ENCODE measurements at places on chromosomes 2 and 18.

- DNase-seq, result no peak
These were observed 219.3 kb downstream of the TTC32 start for GRCh38 chr2:19682493-19682892.

GRCh38 chr2:105776560-105776928, 31.8 kb downstream of the NCK2 start:
- no peak for DNase-seq

DNA sequence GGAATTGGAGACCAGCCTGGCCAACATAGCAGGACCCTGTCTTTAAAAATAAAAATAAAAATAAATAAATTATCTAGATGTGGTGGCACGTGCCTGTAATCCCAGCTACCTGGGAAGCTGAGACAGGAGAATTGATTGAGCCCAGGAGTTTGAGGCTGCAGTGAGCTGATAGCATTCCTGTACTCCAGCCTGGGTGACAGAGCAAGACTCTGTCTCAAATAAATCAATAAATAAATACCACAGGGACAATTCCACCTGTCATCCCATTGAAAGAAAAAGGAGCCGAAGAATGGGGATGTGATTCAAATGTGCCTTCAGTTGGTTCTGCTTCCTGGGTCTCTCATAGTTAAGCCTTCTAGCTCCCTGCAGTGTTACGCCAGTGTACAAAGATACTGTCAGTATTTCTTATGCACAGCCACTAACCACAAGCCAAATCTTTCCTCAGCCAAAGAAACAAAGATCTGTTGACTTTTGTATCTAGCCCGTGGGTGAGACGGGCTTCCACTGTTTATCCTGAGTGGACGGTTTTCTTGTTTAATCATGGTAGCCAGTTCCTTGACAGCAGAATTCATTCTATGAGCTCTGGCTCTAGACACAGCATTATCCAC, 12.6 kb downstream of the LGALSL start:
- no peak for DNase-seq

DNA sequence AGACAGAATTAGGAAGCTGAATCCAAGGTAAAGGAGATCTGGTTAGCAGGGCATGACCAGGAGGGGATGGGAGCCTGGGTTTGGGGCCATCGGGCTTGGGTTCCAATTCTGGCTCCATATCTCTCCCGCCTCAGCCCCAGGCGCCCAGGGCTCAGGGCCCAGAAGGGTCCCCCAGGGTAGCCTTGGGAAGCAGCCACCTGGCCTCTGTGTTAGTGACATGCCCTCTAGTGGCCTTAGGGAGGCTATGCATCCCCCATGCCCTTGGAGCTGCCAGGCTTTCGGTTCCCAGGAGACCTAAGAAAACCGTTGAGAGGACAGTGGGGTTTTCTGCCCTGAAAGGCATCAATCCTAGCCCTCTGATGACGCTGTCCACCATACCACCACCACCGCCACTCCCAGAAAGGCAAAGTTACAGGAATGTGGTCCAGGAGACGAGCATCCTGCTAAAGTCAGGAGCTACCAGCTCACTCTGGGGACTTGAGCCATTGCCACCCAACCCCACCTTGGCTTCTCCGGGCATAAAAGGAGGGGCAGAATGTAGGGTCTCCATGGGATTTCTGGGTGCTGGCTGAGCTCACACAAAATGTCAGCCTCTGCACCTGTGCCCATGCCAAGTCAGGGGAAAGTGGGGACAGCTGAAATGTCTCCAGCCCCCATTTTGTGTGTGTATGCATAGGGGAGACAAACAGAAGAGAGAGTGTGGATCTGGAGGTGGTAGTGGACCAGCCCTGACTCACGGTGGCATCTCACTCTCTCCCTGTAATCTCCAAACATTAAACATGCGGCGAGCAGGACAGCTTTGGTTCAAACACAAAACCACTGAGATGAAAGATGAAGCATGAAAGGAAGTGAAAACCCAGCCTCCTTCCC, 56.5 kb downstream of the EMX1 start:
- peak; percentile 89 for DNase-seq

DNA sequence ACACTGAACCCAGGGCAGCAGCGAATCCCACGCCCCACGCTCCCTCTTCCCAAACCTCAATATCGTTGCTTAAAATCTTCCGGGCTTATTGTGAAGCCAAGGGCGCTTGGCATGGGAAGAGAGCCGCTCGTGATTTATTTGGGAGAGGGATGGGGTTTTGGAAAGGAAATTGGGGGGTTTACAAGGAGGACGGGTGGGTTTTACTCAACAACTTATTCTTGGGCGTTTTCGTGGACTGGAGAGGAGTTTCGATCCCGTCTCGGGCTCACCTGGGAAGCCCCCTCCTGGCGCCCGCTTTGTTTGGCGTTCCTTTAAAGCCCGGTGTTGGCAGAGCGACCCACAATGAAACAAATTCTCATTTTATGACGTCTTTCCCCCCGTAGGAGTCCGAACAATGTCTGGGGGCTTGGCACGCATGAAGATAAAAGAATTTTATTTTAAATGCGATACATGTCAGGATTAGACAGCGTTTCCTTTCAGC, 135.3 kb downstream of the INSIG2 start:
- DNase-seq, result peak; percentile 36

- DNase-seq, result no peak
These were observed 348.8 kb downstream of the METTL4 start for GRCh38 chr18:2222270-2223185.

GRCh38 chr2:205175831-205176230, 506.5 kb upstream of the NRP2 start:
- DNase-seq, result no peak

DNA sequence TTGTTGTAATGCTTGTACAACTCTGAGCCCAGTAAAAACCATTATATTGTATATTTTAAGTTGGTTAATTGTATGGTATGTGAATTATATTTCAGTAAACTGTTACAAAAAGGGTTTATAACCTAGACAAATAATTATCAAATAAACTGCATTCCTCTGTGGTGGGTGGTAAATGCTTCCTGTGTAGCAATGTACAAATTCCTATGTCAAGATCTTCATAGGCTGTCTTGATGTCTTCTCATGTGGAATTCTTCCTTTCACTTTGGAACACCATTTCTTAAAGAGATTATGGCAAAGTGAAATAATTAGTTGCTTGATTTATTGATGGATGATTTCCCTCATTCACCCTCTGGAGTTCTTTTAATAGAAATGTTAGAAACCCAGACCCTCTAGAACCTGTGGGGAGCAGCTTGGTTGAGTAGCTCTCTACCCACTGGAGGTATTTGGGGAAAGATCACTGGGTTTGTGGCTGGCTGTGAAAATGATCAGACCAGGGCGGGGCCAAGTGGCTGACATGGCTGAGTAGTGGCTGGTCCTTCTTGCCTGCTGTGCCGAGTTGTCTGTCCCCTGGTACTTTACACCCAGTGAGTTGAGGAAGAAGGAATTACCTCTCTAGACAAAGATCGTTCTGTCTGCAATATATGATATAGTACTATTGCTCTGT, 22.4 kb upstream of the MGAT5 start:
- DNase-seq, result no peak

GRCh38 chr2:134539981-134540380, 178.8 kb downstream of the TMEM163 start:
- no peak for DNase-seq

DNA sequence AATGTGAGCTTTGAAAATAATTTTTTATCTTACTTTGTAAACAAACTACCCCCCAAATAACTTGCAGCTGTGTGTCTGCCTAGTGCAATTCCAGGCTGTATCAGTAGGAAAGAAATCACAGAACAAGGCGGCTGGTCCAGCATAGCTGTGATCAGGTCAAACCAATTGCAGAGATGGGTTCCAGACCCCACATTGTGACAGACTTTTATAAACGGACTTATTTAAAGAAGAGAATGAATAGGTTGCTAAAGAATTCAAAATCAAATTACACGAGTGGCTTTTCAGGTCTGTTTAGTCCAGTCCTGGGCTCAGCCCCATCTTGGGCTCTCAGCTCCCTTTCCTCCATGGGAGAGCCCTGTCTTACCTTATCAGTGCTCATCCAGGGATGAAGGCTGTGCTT, 11.1 kb downstream of the BMP10 start:
- peak; percentile 21 for DNase-seq

GRCh38 chr18:45116116-45116515, 435.4 kb downstream of the SETBP1 start:
- no peak for DNase-seq

DNA sequence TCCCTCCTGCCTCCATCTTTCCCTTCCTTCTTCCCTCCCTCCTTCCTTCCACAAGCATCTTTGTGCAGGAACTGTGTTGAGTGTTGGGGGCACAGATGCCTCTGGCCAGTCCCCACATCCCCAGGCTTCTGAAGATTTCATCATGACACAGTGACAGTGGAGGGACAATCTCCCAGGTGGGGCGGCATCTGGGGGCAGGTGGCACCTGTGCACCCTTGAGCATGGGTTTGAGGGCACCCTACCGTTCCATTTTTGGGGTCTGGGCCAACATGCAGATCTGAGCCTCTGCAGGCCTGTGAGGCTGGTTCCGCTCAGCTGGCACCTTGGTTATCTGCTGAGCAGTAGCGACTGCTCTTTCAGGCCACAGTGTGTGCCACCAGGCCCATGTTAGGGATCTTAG, 57.6 kb downstream of the LONRF2 start:
- DNase-seq, result no peak

- no peak for DNase-seq
These were observed 73.0 kb upstream of the YWHAQ start for GRCh38 chr2:9703701-9704221.

GRCh38 chr2:69514819-69515218, 77.6 kb upstream of the NFU1 start:
- DNase-seq, result no peak

- no peak for DNase-seq
These were observed 614.9 kb downstream of the LRP1B start for GRCh38 chr2:141515931-141516330.

DNA sequence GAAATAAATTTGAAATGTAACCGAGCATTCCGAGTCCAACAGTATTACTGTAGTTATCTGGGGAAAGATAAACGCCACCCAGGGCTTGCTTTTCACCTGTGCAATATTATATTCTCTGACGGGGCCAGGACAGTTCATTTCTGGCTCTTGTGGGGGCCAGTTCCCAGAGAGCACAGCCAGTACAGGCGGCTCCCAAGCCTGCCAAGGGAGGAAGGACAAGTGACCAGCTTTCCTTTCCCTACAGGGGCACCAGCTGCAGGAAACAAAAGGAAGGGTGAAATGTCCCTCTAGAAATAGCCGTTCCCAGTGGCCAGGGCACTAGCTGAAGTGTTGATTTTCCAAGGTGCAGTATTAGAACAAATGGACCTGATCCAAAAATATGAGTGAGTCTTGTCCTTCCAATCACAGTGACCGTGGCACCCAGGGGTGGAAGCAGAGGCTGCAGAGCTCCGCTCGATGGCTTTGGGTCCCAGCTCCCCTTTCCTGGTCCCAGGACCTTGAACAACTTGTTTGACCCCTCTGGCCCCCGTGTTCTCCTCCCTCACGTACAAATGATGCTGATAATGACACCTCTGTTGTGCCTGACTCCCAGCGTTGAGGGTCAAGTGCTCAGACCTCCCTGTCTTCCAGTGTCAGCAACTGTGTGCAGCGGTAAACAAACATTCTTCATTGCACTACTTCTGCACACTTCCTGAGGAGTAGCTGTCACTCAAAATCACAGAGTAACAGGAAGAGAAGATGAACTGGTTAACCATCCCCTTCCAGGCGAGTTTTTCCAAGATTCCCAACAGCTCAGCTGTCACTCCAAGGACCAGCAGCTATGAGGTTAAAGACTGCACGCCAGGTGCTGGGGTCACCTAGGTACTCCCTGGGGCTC, 40.9 kb downstream of the GYPC start:
- no peak for DNase-seq

GRCh38 chr18:320155-320554, 52.3 kb upstream of the THOC1 start:
- DNase-seq, result no peak

DNA sequence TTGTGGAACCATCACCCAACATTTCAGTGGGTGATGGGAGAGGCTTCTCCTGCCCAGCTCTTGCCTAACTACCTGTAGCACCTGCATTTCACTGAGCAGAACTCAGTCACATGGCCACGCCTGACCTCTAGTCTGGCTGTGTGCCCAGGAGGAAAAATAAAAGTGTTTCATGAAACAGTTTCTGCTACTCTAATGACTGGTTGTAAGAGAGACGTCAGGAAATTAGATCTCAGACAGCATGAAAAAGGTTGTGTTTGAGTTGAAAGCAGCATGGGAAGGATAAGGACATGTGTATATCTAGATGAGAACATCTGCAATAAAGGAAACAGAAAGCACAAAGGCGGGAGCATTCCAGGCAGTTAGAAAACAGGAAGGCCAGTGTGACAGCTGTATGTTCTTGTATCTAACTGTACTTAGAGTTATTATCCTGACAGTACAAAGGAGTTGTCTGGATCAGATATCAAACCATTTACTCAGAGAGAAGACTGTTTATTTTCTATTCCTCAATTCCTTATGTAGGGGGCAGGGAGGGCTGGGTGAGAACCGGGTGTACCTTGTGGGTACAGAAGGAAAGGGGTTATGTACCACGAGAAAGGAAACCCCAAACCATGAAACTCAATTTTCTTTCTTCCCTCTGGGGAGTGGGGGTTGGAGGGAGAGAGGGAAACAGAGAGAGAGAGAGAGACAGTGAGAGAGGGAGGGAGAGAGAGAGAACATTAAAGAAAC, 307.4 kb upstream of the VWC2L start:
- no peak for DNase-seq

DNA sequence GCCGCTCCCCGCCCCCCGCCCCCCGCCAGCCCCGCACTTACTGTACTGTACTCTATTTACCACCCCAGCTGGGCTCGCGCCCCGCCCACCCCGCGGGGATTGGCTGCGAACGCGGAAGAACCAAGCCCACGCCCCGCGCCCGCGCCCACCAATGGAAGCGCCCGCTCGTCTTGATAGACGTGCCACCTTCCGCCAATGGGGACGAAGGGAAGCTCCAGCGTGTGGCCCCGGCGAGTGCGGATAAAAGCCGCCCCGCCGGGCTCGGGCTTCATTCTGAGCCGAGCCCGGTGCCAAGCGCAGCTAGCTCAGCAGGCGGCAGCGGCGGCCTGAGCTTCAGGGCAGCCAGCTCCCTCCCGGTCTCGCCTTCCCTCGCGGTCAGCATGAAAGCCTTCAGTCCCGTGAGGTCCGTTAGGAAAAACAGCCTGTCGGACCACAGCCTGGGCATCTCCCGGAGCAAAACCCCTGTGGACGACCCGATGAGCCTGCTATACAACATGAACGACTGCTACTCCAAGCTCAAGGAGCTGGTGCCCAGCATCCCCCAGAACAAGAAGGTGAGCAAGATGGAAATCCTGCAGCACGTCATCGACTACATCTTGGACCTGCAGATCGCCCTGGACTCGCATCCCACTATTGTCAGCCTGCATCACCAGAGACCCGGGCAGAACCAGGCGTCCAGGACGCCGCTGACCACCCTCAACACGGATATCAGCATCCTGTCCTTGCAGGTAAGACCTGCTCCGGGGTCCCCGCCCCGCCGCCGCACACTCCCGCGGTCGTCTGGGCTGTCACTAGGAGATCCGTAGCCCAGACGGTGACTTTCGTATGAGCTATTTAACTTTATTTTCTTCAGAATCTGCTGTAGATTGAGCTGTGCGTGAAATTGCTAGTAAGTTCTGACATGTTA, at the start of gene ID2:
Gene ID2, plus strand, starts transcription at position 271 of the 907 bp plus-strand sequence. Its CDS starts 110 bp downstream, at position 381.
- DNase-seq, result peak; percentile 99

GRCh38 chr2:223647258-223647952, 45.2 kb upstream of the SCG2 start:
- no peak for DNase-seq

- DNase-seq, result no peak
These were observed 30.4 kb downstream of the CYTIP start for GRCh38 chr2:157413326-157414035.

GRCh38 chr2:188444106-188444835, 152.6 kb downstream of the GULP1 start:
- no peak for DNase-seq

GRCh38 chr2:20273042-20273441, 48.1 kb upstream of the SDC1 start:
- DNase-seq, result no peak

GRCh38 chr2:114580691-114581090, 138.2 kb downstream of the DPP10 start:
- no peak for DNase-seq

Measured in neural progenitor cell (in vitro differentiated cells).